ENCODE measurements at places on chromosomes 1 and 21.
A peak's percentile ranks its signal among the peaks of the same experiment; 100 is the strongest.

DNA sequence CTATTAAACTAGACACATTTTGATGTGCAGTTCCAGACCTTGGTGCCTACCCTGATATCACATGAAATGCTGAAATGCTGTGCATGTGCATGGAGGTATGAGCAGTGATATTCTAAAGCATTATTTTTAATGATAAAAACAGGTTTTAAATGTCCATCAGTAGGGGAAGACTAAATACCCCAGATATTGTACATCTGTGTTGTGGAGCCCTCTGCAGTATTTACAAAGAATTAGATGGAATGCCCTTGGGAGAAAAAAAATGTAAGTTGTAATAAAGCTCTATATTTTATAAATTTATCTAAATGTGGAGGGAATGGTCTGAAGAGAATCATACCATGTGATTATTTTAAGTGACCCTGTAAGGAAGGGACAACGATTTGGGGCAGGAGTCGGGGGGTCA is 39.1 kb upstream of the IGSF5 start:
- DNase-seq = no peak

DNA sequence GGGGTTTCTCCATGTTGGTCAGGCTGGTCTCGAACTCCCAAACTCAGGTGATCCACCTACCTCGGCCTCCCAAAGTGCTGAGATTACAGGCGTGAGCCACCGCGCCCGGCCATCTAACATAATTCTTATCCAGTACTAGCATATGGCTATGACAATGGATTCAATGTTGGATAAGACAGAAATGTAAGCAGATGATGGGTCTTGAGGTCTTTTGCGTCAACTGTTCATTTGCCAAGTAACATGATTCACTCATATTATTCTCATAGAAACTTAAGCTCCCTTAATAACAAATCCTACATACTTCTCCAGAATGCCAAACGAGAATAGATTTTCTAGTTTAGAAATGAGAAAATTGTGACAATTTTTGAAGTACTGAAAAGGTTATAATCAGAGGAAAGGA is 170.3 kb downstream of the RGS7 start:
- DNase-seq = no peak

GRCh38 chr1:44501047-44501890 is 96.2 kb downstream of the RNF220 start:
- DNase-seq = no peak

- no peak for DNase-seq
Measured at GRCh38 chr1:93773049-93773838, 91.6 kb upstream of the BCAR3 start.

GRCh38 chr1:167244244-167244643 is 23.6 kb downstream of the POU2F1 start:
- DNase-seq = no peak

GRCh38 chr21:14842601-14843000 is 222.2 kb downstream of the NRIP1 start:
- no peak for DNase-seq

GRCh38 chr1:51421964-51422363 is 91.6 kb upstream of the TTC39A start:
- peak; percentile 59 for DNase-seq

- no peak for DNase-seq
Measured at GRCh38 chr1:196501760-196502428, 106.3 kb downstream of the KCNT2 start.

GRCh38 chr1:33972676-33973395 is 109.0 kb downstream of the HMGB4 start:
- no peak for DNase-seq

GRCh38 chr1:115331558-115332331 is 6.3 kb downstream of the NGF start:
- no peak for DNase-seq

- DNase-seq = no peak
Measured at GRCh38 chr21:29166853-29167252, 36.4 kb downstream of the MAP3K7CL start.

DNA sequence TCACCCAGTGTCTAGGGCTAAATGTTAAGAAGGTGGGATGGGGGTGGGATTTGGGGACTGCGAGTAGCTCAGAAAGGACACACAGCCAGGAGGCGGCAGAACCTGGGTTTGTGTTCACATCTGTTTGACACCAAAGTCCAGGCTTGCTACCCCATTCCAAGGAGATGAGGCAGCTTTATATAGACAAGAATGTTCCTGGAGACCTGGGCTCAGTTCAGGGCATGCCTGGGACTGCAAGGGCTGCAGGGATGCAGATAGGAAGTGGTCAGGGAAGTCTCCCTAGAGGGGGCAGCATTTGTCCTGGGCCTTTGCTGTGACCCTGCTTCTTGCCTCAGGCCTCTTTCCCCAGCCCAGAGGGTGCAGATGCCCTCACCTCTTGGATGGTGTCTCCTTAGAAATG is 16.3 kb downstream of the PADI3 start:
- no peak for DNase-seq

DNA sequence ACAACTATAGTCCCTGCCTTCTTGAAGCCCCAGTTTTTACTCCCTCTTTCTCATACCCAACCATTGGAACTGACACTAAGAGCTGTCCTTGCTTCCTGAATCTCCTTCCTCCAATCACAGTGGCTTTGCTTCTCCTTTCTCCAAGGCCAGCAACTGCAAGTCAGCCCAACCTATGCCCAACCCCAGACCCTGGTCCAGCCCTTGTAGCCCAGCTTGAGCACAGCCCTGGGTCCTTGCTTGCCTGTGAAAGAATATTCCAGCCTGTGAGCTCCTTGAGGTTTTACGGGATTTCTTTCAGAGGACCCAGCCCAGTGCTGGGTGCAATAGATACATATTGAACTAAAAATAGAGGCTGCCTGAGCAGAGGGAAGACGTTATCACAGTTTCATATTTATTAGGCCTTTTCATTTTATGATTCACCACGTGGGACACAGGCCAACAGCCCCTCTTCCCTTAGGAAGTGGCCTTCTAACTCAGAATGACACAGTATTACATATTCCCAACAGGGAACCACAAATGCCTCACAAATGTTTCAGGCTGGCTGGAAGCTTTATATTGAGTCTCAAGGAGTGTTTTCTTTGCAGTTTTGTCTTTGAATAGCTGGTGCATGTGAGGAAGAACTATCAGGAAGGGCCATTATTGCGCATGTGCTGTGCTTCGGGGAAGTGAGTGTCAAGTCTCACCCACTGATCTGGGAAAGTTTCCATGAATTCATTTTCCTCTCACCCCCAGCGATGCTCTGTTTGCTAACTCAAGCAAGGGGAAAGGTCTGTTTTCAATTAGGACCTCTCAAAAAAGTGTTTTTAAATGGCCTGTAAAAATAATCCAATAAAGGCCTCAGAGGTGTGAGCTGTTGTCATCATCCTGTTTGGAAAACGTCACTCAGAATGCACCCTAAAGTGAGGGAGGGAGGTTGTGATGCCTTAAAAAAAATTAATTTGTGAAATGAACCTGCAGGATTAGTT is 92.3 kb upstream of the NFIA start:
- no peak for DNase-seq

GRCh38 chr1:44318097-44319088 is 36.7 kb downstream of the ERI3 start:
- DNase-seq = peak; percentile 81

GRCh38 chr1:247386687-247387086 is 29.3 kb upstream of the NLRP3 start:
- DNase-seq = no peak

DNA sequence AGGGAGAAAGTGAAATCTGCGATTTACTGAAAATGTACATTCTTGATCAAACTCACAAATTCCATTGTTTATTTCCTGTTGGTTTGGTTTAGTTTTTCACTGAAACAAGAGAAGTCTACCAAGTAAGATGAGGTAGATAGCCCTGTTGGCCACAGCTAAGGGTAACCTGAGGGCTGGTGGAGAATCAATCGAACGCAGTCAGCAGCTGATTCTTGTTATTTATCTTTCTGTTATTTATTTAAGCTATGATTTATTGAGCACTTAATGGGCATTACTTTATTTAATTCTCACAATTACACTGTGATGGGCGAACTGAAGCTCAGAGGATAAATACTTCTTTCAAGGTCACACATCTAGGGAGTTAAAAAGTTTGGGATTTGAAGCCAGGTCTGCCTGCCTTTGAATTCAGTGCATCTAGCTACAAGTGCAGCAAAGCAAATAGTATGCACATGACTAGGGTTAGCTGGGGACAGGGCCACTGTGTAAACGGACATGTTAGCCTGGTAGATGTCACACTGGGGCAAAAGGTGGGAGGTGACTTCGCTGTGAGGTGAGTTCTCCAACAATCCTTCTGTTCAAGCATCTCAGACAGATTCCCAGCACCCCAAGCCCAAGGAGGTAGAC is 106.5 kb upstream of the GADD45A start:
- DNase-seq = no peak

DNA sequence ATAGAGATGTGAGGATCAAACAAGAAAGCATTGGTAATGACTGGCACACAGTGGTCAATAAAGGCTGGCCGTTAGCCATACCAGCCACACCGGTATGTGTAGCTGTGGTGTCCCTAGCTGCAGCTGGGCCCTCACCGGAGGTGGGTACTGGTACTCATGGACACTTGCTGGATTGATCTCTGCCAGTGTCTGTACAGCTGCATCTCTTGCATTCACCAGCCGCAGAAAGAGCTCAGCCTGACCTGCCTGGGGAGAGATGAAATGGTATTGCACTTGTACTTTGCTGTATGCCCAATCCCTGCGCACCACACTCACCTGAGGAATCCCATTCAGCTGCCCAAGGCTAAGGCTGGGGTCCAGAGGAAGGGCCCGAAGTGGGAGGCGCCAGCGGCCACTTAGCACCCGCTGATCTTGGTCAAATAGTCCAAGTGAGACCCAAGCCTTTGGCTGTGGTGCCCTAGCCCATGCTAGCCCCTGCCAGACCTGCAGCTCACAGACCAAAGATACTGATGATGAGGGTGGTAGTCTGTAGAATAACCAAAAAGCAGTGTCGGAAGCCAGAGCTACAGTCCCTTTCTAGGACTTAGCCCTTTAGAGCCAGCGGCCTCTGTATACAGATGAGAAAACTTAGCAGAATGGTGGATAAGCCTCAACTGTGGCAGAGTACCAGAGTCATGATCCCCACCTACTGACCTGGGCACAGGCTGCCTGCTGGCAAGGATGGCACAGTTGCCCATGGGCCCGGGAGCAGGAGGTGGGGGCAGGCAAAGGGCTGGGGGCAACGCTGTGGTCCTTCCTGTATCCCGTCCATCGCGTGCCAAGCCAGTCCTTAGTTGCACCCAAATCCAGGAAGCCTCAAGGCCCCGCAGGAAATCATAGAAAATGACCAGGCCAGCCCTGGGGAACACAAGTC is 3.0 kb downstream of the CCDC17 start:
- no peak for DNase-seq

GRCh38 chr1:204241050-204241449 is 27.3 kb upstream of the GOLT1A start:
- no peak for DNase-seq

GRCh38 chr1:160685266-160685665 is 26.4 kb downstream of the CD48 start:
- no peak for DNase-seq

GRCh38 chr1:225890346-225891228 is 1.6 kb upstream of the LEFTY1 start:
- no peak for DNase-seq

- no peak for DNase-seq
Measured at GRCh38 chr1:243944429-243945160, 94.6 kb upstream of the AKT3 start.

- DNase-seq = no peak
Measured at GRCh38 chr1:159804924-159805323, 2.8 kb downstream of the FCRL6 start.

- no peak for DNase-seq
Measured at GRCh38 chr1:8873506-8874229, 4.8 kb downstream of the ENO1 start.

GRCh38 chr21:42107881-42108553 is 36.9 kb downstream of the UMODL1 start:
- DNase-seq = no peak

DNA sequence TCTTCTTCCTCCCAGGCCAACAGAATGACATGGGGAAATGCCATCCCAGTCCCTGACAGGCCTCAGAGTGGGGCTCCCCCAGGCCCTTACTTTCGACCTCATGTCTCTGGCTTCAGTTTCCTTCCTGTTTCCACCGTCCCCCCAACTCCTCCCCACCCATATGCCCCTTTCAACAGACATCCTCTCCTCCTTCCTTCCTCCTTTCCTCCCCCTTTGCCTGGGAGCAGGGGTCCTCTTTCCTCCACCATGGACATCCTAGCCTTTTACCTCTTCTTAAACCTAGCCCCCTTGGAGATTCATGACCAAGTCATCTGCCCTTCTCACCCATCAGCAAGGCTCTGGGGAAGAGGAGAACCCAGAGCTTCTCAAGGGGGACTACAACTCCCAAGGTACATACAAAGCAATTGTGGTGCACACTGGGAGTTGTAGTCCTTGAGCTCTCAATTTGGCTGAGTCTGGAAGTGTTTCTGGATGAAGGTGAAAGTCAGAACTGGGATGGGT is 4.0 kb downstream of the ZBTB7B start:
- no peak for DNase-seq

GRCh38 chr1:203521074-203521794 is 27.3 kb downstream of the OPTC start:
- no peak for DNase-seq

GRCh38 chr21:38376235-38376634 is 119.4 kb downstream of the KCNJ15 start:
- no peak for DNase-seq

GRCh38 chr1:32918179-32918578 is 17.0 kb upstream of the TMEM54 start:
- no peak for DNase-seq

DNA sequence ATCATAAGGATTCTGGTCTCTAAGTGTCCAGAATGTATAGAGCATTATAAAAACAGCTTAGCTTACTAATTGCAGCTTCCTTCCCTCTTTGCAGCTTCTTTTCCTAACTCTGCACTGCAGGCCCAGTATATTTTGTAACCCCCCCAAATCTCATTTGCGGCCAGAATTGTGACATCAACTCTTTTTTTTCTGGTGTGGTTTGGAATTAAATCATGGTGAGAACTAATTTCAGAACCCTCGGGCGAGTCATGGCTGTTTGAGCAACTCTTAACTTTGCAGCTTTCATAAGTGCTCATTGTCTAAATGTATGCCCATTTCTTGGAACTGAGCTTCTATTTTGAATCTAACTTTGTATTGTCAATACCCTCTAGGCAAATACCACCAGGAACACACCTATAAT is 187.4 kb downstream of the CYYR1 start:
- DNase-seq = no peak

GRCh38 chr1:110896090-110896489 is 23.1 kb downstream of the CD53 start:
- DNase-seq = no peak

DNA sequence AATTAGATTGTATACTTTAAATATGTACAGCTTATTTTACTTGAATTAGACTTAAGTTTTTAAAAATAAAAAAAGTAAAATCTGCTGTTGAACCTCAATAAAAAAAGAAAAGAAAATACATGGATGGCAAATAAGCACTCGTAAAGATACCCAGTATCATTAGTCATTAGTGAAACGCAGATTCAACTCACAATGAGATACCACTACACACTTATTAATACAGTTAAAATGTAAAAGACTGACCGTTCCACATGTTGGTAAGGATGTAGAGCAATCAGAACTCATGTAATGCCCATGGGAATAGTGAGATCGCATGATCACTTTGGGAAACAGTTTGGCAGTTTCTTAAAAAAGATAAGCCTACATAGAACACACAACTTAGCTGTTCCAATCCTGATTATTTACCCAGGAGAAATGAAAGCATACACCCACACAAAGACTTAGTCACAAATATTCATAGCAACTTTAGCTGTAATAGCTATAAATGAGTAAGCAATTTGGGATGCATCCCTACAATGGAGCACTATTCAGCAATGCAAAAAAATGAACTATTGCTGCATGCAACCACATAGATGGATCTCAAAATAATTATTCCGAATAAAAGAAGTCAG is 7.3 kb downstream of the SH2D1B start:
- no peak for DNase-seq

All from D341Med (cell line).